ENCODE measurements at places on chromosomes 6 and 20. TPM values are rescaled to one million over a fixed set of nuclear protein-coding genes. Genes with fewer than 3 reads are reported as not detected.

GRCh38 chr6:72976484-72976883 is 248.8 kb downstream of the KHDC1L start:
- peaks cover 2% of the 10 kb centered on the region for H3K4me1 ChIP-seq
- H3K27me3 ChIP-seq: no peaks in the 10 kb centered on the region
- no peak overlapping the region for H3K27ac ChIP-seq
- H3K36me3 ChIP-seq: no peaks in the 10 kb centered on the region
- DNase-seq: no peak

DNA sequence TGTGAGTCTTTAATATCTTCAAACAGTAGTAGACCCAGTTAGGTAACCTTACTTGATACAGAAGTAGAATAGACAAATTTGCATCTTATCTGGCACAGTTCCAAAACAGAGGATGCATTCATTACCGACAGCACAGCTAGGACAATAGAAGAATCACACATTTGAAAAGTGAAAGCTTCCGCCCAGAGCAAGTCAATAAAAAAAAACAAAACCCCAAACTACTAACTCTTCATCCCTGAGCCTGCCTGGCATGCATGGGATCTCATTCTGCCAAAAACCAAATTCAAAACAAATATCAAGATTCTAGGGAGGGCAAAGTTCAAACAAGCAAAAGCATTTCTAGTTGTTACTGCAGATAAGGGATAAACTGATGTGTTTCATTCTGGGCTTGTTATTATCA is 235.4 kb downstream of the BTBD9 start:
- no peak overlapping the region for H3K27ac ChIP-seq
- no peak overlapping the region for H3K4me3 ChIP-seq

GRCh38 chr6:7833751-7834070 is 76.9 kb downstream of the TXNDC5 start:
- H3K4me1 ChIP-seq: no peaks in the 10 kb centered on the region
- H3K27ac ChIP-seq: no peak overlapping the region
- H3K27me3 ChIP-seq: no peaks in the 10 kb centered on the region
- DNase-seq: no peak

ALDH8A1 gene
- total RNA-seq: 1.6 TPM

TINAG gene
- total RNA-seq: not detected

GRCh38 chr6:17054647-17055046 is 47.2 kb upstream of the STMND1 start:
- no peak overlapping the region for H3K27ac ChIP-seq
- DNase-seq: no peak
- H3K27me3 ChIP-seq: no peaks in the 10 kb centered on the region
- no peak overlapping the region for H3K4me3 ChIP-seq
- H3K36me3 ChIP-seq: no peaks in the 10 kb centered on the region
- no peaks in the 10 kb centered on the region for H3K4me1 ChIP-seq

- H3K27me3 ChIP-seq: no peaks in the 10 kb centered on the region
- H3K4me1 ChIP-seq: no peaks in the 10 kb centered on the region
- H3K27ac ChIP-seq: no peak overlapping the region
- DNase-seq: no peak
- H3K36me3 ChIP-seq: no peaks in the 10 kb centered on the region
These were observed 122.3 kb downstream of the ANKS1A start for GRCh38 chr6:35011096-35012041.

SLC16A10 gene
- 13.1 TPM for total RNA-seq

NR2E1 gene
- not detected for total RNA-seq

DNA sequence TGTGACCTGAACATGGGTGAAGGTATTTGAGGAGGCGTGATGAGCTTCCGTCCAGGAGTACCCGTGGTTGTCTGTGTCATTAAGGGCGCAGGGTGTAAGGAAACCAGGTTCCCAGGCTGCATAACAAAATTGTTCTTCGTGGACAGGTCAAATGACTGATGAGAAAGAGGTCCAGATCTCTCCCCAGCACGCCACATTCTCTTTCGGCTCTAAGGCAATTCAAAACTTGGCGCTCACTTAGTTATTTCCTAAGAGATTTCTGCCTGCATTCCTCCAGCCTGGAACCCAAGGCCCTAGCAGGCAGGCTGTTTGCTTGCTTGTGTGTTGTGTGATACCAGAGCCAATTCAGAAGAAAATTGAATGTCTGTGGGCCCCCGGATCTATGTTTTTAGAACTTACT is 139.9 kb downstream of the AGPAT4 start:
- H3K27me3 ChIP-seq: no peaks in the 10 kb centered on the region
- DNase-seq: no peak
- no peak overlapping the region for H3K4me3 ChIP-seq
- H3K4me1 ChIP-seq: no peaks in the 10 kb centered on the region
- H3K36me3 ChIP-seq: no peaks in the 10 kb centered on the region

OLIG3 gene
- total RNA-seq: not detected

DNA sequence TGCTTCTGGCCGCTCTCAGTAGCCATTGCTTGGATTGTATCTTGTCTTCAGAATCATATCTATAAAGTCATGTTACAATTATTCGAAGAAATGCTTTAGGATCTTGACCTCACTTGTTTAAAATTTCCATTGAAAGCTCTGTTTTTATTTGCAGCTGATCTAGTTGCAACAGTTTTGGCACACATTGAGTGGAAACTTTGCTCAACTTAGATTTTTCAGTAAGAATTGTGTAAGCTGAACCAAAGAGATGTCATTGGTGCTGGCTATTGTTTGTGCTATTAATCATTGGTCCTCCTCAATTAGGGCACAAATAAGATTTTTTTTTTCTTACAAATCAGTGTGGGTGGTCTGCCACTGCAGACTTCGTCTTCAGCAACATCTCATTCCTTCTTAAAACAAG is 649.2 kb downstream of the MMUT start:
- no peaks in the 10 kb centered on the region for H3K27me3 ChIP-seq
- DNase-seq: no peak
- H3K4me1 ChIP-seq: no peaks in the 10 kb centered on the region
- H3K27ac ChIP-seq: no peak overlapping the region
- H3K36me3 ChIP-seq: no peaks in the 10 kb centered on the region

ZCCHC3 gene
- total RNA-seq: 12.9 TPM

- H3K27me3 ChIP-seq: no peaks in the 10 kb centered on the region
- H3K4me1 ChIP-seq: no peaks in the 10 kb centered on the region
- no peak overlapping the region for H3K27ac ChIP-seq
- no peaks in the 10 kb centered on the region for H3K36me3 ChIP-seq
- no peak overlapping the region for H3K4me3 ChIP-seq
These were observed 7.6 kb upstream of the BMP5 start for GRCh38 chr6:55882718-55883569.

GRM1 gene
- not detected for total RNA-seq

ADGRG6 gene
- total RNA-seq: 14.3 TPM

MLN gene
- not detected for total RNA-seq

All from aorta (tissue), 5 donors.